ENCODE measurements at places on chromosomes 12 and 14. TPM values are rescaled to one million over a fixed set of nuclear protein-coding genes. Genes with fewer than 3 reads are reported as not detected.

SIX6 gene
- polyA plus RNA-seq: not detected

GPR132 gene
- polyA plus RNA-seq: 8.2 TPM

CLEC2D gene
- polyA plus RNA-seq: 350 TPM

SFSWAP gene
- polyA plus RNA-seq: 33.5 TPM

GLT8D2 gene
- not detected for polyA plus RNA-seq

TMEM119 gene
- not detected for polyA plus RNA-seq

OR6C2 gene
- not detected for polyA plus RNA-seq

PPP1CC gene
- 198 TPM for polyA plus RNA-seq

RDH16 gene
- not detected for polyA plus RNA-seq

AKAP5 gene
- 0.17 TPM for polyA plus RNA-seq

MYRFL gene
- not detected for polyA plus RNA-seq

FOXN4 gene
- not detected for polyA plus RNA-seq

GRCh38 chr12:13032164-13032563 is 12.0 kb upstream of the FAM234B start:
- DNase-seq: no peak

- no peak for DNase-seq
These were observed 20.9 kb upstream of the OVCH1 start for GRCh38 chr12:29518407-29518806.

DNA sequence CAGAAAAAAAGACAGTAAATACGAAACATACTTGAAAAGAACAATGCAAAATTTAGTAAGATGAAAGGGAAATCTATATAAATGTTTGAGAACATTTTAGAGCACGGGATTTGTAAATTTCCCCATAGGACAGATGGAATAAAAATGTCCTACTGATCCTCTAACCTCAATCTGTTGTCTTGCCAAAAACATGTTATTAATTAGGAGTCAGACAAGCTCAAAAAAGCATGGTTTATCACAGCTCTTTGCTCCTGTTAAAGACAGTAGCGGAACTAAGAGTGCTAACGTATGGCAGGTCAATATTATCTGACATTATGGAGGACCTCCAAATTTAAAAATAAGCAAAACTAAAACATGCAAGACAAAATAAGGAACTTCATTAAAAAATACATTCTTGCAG is 12.9 kb downstream of the GMFB start:
- DNase-seq: no peak

DNA sequence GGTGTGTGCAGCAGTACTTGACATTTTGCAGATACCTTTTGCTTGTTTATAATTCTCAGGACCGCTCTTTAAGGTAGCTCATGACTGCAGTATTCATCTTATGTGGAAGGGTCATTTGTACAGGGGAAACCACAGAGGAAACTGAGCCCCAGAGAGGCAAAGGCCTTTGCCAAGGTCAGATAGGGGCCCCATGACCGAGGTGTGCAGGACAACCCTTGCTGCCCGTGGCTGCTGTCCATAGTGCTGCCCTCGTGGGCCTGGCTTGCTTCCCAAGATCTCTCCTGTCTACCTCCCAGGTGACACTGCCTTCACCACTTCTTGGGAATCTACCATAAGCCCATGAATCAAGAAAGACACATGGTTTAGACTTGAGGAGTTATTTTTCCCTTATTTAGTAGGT is 198.7 kb upstream of the BCL2L14 start:
- DNase-seq: no peak

- no peak for DNase-seq
These were observed 356.0 kb downstream of the ADGRD1 start for GRCh38 chr12:131309700-131310099.

DNA sequence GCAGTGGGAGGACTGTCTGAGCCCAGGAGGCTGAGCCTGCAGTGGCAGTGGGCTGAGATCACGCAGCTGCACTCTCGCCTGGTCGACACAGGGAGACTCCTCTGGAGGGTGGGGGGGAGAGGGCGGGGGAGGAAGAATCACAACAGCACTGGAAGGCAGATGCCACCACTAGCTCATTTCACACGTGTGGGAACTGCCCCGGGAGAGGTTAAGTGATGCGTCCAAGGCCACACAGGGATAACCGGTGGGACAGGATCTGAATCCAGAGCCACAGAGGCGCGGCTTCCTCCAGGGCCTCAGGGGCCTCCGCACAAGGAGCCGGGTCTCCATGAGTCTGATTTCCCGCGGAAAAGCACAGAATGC is 20.8 kb downstream of the STX2 start:
- DNase-seq: no peak

GRCh38 chr12:63764481-63764880 is 15.2 kb upstream of the RXYLT1 start:
- no peak for DNase-seq

DNA sequence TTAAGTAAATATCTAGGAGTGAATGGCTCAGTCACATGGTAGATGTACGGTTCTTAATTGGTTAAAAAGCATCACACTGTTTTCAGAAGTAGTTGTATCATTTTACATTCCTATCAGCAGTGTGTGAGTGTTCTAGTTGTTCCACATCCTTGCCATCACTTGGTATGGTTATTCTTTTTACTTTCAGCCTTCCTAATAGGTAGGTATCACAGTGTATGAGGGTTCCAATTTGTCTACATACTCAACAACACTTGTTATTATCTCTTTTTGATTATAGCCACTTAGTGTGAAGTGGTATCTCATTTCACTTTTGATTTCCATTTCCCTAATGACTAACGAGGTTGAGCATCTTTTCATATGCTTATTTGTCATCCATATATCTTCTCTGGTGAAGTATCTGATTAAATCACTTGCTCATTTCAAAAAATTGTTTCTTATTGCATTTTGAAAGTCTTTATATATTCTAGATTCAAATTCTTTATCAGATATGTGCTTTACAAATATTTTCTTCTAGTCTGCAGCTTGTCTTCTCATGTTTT is 3.5 kb upstream of the SPRYD3 start:
- DNase-seq: no peak

GRCh38 chr12:103640831-103641230 is 53.8 kb downstream of the STAB2 start:
- DNase-seq: no peak

DNA sequence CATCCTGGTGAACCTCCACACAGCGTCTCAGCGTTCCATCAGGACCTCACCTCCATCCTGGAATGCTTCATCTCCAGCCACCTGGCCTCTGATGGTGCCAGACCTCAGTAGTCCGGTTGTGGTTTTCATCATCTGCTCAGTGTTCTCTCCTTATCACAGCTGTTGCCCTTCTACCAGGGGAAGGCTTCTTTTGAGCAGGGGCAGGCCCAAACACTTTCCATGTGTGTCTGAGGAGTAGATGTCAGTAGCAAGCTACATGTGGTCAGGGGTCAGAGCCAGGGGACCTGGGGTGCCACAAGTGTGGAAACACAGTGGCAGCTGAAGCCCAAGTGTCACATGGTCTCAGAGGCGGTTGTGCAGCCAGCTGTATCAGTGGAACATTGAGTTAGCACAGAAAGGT is 30.2 kb upstream of the FGD4 start:
- DNase-seq: no peak

DNA sequence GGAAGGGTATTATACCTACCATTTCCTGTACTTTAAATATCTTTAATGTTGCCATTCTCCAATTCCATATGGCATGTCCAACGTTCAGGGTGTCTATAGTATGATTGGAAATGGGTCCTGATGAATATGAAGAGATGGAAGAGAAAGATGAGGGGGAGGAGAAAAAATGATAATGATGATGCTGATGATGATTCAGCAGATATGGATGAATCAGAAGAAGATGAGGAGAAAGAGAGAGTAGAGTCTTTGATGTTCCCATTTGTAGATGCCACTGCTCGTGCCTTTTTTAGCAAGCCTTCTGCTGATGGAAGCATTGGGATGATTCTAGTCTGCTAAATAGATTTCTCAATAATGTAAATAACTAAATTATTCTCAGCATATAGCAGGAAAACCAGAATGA is 163.5 kb downstream of the PIK3C2G start:
- no peak for DNase-seq

- DNase-seq: no peak
These were observed 48.9 kb downstream of the SDR9C7 start for GRCh38 chr12:56885316-56885715.

- DNase-seq: no peak
These were observed 132.8 kb upstream of the BTG1 start for GRCh38 chr12:92278378-92278828.

DNA sequence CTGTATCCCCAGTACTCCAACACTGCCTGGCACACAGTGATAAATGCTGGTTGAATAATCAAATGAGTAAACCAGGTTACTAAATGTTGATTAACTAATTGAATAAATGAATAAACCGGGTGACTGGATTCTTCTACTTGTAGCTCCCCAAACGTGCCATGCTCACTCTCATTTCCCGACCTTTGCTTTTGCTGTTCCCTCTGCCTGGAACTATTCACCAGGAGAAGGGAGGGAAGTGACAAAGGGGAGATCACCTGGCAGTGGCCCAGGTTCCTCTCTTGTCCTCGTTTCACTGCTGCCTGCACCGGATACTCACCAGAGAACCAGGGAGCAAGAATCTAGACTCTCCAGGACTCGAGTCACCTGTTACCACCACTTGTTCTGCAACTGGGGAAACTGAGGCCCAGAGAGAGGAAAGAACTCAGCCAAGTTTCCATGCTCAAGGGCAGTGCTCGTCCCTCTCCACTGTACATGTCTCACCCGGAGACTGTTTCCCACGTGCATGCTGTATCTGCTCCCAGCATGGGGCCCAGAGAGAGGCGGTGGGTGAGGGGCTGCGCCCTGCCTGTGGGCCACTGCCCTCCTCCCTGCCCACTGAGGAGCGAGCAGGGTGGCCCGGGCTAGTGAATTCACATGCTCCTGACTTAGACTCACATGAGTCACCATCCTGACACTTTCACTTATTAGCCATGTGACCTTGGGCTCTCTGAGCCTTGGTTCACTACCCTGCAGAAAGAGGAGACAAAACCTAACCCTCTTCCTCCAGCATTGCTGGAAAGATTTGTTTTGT is 17.7 kb upstream of the POP5 start:
- DNase-seq: no peak

DNA sequence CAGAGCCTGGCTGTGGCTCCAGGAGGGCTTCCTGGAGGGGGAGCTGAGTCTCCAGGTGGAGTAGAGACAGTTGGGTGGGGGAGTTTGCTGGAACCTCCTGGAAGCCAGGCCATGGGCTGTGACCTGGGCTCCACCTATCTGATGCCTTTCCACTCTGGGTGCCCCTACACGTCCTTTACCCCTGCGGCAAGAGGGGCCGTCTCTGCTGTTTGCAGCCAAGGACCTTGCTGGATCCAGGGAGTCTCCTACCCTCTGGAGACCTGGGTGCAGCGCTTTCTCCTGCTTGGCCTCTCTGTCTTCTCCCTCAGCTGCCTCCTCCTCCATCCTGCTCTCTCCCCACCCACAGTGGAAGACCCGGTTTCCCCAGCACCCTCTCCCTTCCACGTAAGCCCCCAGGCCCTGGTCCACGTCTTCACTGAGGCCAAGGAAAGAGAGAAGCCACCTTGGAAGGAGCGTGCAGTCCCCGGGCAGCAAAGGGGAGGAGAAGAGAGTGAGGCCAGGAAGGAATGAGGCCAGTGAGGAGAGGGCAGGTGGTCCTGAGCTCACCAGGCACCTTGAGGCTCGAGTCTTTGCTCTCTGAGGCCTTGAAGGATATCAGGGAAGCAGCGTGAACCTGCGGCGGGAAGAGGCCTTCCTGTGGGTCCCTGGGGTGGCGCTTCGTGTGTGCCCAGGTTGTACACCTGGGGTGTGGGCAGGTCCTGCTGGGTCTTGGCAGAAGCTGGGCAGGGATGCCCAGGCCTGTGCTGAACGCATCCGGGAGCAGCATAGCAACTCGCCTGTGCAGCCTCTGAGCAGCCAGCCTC is 294.3 kb upstream of the RTL1 start:
- DNase-seq: no peak

GRCh38 chr12:82996168-82996812 is 309.6 kb downstream of the TMTC2 start:
- DNase-seq: no peak

DNA sequence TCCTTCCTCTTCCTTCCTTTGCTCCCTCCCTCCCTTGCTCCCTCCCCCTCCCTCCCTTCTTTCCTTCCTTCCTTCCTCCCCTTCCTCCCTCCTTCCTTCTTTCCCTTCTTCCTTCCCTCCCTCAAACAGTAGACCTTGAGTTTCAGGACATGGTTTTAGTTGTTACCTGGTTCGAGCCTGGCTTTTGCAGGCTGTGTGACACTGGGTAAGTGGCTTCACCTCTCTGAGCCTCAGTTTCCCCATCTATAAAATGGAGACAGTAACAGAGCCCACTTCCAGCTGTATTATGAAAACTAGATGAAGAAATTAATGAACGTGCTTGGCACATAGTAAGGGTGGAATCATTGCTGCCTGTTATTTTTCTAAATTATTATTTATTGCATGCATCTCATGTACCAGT is 171.0 kb upstream of the LHX5 start:
- no peak for DNase-seq

All from naive B cell (primary cell).